ENCODE measurements at places on chromosomes 5 and 9.

DNA sequence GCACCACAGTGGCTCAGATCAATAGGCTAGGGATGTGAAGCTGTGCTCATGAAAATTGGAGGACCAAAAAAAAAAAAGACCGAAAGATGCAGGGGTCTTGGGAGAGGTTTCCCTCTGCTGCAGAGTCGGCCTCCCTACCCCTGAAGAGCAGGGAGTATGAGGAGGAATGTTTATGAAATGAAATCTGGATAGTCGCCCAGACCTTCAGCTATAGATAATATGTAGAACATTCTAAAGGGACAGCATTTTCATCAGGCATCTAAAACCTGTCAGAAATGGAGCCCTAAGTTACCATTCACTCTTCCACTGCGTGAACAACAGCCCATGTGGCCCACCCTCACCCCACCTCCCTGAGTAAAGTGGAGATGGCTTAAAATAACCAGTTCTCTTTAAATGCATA, 122.9 kb downstream of the TMEM174 start:
- no peak overlapping the region for H3K4me3 ChIP-seq
- peaks cover 45% of the 10 kb centered on the region for H3K27me3 ChIP-seq
- no peak overlapping the region for H3K27ac ChIP-seq

DNA sequence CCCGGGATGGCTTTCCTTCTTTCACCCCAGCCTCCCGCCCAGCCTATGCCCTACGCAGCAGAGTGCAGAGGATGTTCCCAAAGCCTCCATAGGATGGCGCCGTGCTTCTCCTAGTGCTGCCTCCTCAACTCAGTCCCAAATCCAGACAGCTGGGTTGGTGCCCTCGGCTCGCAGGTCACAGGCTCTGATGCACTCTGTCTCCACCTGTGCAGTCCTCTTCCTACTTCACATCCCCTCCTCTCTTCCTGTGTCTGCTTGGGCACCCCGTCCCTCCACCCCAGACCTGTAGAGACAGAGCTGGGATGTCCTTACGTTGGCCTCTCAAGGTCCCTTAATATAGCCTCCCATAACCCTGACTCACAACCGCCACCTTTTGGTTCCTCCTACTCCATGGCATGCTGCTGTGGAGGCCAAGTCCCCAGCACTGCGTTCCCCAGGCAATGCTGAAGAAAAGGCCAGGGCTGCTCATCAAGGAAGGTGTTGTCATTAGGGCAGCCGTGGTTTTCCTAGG, 314.4 kb downstream of the GADD45G start:
- H3K27me3 ChIP-seq = no peaks in the 10 kb centered on the region
- no peaks in the 10 kb centered on the region for H3K4me1 ChIP-seq
- no peaks in the 10 kb centered on the region for H3K36me3 ChIP-seq

- H3K4me1 ChIP-seq = no peaks in the 10 kb centered on the region
- no peaks in the 10 kb centered on the region for H3K27me3 ChIP-seq
- no peak for DNase-seq
- H3K4me3 ChIP-seq = no peak overlapping the region
- no peaks in the 10 kb centered on the region for H3K36me3 ChIP-seq
- H3K27ac ChIP-seq = no peak overlapping the region
Measured at GRCh38 chr5:45029553-45029952, 220.8 kb downstream of the MRPS30 start.

DNA sequence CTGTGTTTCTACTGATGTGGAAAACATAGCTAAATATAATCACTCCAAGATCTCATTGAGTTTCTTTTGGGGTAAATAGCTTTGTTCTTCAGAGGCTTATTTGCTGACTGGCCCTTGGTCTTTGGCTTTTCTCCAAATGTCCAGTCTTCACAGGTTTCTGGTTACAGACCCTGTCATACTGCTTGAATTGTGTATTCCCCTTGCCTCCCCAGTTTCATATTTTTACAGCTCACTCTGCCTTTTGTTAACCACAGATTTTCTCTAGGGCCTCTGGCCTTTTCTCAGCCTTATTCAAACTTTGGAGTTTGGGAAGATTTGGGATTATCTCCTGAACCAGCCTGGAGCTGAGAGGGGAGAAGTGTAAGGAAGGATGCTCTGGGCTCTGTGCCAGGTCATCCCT, 23.9 kb downstream of the ISOC1 start:
- no peaks in the 10 kb centered on the region for H3K27me3 ChIP-seq
- no peaks in the 10 kb centered on the region for H3K36me3 ChIP-seq
- H3K4me3 ChIP-seq = no peak overlapping the region
- no peaks in the 10 kb centered on the region for H3K4me1 ChIP-seq
- no peak overlapping the region for H3K27ac ChIP-seq

- no peak overlapping the region for H3K4me3 ChIP-seq
- no peak for DNase-seq
- H3K36me3 ChIP-seq = no peaks in the 10 kb centered on the region
- H3K27ac ChIP-seq = no peak overlapping the region
- H3K4me1 ChIP-seq = no peaks in the 10 kb centered on the region
Measured at GRCh38 chr5:157072508-157072907, 13.6 kb upstream of the HAVCR1 start.

DNA sequence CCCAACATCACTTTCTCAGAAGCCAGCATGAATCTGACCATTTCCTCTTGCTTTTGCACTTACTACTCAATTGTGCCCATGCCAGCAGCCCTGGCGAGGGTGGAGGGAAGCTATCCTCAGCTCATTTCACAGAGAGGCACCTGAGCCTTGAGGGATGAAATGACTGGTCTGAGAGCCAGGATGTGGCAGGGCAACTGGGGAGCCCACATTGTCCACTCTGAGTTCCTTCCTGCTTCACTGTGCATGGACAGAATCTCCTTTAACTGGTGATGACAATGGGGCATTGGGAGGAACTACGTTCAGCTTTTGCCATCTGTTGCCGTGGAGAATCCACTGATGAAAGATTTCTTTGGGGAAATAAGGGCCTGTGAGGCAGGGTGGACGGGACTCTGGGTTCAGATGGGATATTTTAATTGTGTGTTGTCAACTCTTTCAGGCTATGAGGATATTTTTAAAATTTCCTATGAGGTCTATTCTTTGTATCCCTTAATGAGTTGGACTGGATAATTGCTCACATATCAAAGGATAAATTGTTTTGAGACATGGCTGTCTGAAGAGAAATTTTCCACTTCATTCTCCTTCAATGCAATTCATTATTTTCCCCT, 78.3 kb downstream of the TNC start:
- no peak for DNase-seq
- no peak overlapping the region for H3K4me3 ChIP-seq
- peaks cover 24% of the 10 kb centered on the region for H3K4me1 ChIP-seq
- peaks cover 52% of the 10 kb centered on the region for H3K36me3 ChIP-seq
- no peaks in the 10 kb centered on the region for H3K27me3 ChIP-seq

DNA sequence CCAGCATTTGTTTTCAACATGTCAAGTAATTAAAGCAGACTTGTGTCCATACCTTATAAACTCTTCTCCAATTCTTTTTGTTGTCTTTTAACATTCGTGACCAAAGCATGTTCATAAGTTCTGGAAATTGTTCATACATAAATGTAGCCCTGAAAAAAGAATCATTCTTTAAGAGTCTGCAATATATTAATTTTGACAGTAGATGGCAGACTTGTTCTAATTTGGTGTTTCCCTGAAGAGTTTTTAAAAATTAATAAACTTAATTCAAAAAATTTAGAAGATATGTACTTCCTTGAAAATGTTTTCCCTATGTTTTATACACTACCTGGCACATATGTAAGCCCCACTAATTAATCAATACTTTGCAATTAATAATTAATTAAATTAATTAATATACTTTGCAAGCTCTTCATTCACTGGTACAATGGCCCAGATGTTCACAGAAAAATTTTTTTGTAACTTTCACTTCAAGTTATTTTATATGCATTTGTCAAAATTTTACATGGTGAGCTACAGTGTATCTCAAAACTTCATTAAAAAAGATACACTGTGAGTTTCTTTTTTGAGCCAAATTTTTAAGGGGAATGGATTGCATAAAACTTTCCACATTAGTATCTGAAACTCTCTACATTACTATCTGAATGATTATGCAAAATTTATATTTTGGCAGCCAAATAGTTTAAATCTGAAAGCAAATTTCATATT, 42.1 kb downstream of the CLINT1 start:
- no peak overlapping the region for H3K4me3 ChIP-seq
- DNase-seq = peak; percentile 32

DNA sequence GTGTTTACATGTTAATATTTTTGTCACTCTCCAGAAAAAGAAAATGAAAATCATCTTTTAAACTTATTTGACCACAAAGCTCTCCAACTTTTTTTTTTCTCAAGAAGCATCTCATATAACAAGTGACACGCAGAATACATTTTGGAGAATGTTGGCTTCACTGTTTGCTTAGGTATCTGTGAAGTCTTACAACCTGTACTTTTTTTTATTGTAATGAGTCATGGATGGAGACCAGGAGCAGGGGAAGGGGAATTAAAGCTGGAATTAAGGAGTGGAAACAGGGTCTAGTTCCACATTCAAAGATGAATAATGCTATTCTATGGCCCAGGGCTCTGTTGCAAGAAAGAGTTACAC, 211.9 kb downstream of the MAN2A1 start:
- DNase-seq = no peak
- no peak overlapping the region for H3K27ac ChIP-seq
- H3K4me3 ChIP-seq = no peak overlapping the region
- H3K4me1 ChIP-seq = peaks cover 8% of the 10 kb centered on the region
- H3K36me3 ChIP-seq = no peaks in the 10 kb centered on the region

GRCh38 chr5:112203229-112203628, 215.8 kb downstream of the EPB41L4A start:
- no peaks in the 10 kb centered on the region for H3K36me3 ChIP-seq
- H3K4me3 ChIP-seq = no peak overlapping the region
- no peak overlapping the region for H3K27ac ChIP-seq

DNA sequence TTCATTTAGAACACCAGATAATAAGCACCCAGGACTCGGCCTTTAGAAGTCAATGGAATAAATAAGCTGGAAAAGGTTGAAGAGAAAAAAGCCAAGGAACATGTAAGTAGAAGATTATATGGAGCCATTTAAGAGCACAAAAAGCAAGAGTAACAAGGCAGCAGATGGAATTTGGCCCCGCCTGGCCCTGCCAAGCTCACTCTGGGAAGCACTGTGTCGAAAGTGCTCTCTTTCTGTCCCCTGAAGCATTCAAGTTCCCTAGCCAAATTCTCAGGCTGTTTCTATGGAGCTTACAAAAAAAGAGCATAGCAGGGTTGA, 73.0 kb upstream of the GPR151 start:
- H3K36me3 ChIP-seq = no peaks in the 10 kb centered on the region
- peaks cover 79% of the 10 kb centered on the region for H3K27me3 ChIP-seq
- H3K4me3 ChIP-seq = no peak overlapping the region
- no peak for DNase-seq

- H3K4me3 ChIP-seq = no peak overlapping the region
- peaks cover 5% of the 10 kb centered on the region for H3K36me3 ChIP-seq
- DNase-seq = no peak
- H3K27ac ChIP-seq = no peak overlapping the region
Measured at GRCh38 chr9:35686222-35687203, 3.2 kb downstream of the TPM2 start.

DNA sequence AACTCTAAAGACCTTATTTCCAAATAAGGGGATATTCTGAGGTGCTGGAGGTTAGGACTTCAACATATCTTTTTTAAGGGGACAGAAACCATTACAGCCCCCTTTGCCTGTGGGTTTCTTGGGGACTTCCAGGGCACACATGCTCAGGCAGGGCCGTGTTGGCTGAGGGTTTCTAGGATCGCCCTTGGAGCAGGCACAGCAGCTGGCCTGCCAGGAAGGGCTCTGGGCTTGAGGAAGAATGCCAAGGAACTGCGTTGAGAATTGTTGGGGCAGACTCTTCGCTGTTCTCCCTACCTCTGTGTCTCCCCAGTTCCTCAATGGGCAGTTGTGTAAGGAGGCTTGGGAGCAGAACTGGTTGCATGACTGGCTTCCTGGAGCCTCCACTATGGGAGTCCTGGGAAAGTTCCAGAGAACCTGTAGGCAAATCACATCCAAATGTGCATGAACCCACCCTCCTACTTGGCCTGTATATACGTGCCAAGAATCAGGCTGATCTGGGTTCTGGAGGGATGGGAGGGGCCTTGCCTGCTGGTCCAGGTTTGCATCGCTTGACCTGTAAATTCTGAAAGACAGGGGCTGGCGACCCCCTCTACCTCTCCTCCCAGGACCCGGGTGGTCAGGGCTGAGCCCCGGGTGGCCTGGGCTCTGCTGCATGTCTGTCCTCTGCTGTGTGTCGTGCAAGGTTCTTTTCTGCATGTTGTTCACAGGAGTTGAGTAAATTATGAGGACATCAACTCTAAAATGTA, 65.5 kb downstream of the HSPA4 start:
- no peak overlapping the region for H3K27ac ChIP-seq
- no peak for DNase-seq
- H3K4me3 ChIP-seq = no peak overlapping the region
- no peaks in the 10 kb centered on the region for H3K4me1 ChIP-seq

- H3K36me3 ChIP-seq = no peaks in the 10 kb centered on the region
- DNase-seq = no peak
- H3K27ac ChIP-seq = no peak overlapping the region
- H3K4me3 ChIP-seq = no peak overlapping the region
- no peaks in the 10 kb centered on the region for H3K4me1 ChIP-seq
- no peaks in the 10 kb centered on the region for H3K27me3 ChIP-seq
Measured at GRCh38 chr9:10079284-10079964, 533.4 kb downstream of the PTPRD start.

DNA sequence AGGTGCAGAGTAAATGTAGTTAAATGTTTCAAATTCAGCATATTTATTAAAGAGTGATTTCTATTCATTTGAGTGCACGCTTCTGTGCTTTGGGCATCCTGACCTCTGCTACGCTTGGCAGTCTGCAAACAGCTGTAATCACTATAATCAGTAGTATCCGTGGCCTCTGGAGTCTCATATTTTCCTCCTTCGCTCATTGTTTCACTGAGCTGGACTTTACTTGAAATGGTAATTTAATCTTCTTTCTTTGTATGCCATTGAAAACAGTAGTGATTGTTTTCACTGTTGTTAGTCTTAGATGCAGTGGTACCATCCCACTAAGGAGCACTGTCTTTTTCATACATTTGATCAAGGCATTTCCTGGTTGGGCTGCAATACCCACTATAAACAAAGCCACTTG, 43.5 kb upstream of the CAVIN4 start:
- no peak for DNase-seq
- H3K27me3 ChIP-seq = no peaks in the 10 kb centered on the region
- no peak overlapping the region for H3K4me3 ChIP-seq
- H3K4me1 ChIP-seq = no peaks in the 10 kb centered on the region
- no peak overlapping the region for H3K27ac ChIP-seq
